Stimulated activated CD8-positive, alpha-beta memory T cell treated with anti-CD3 and anti-CD28 coated beads, Interleukin-2, amount 100 ng/mL, for 1 hour (primary cell): ENCODE measurements at places on chromosomes 12 and 14.

GRCh38 chr12:83214185-83214584 lies 527.5 kb downstream of the TMTC2 start:
- DNase-seq: no peak

- no peak for DNase-seq
These were observed 6.0 kb downstream of the BTG1 start for GRCh38 chr12:92139634-92140150.

DNA sequence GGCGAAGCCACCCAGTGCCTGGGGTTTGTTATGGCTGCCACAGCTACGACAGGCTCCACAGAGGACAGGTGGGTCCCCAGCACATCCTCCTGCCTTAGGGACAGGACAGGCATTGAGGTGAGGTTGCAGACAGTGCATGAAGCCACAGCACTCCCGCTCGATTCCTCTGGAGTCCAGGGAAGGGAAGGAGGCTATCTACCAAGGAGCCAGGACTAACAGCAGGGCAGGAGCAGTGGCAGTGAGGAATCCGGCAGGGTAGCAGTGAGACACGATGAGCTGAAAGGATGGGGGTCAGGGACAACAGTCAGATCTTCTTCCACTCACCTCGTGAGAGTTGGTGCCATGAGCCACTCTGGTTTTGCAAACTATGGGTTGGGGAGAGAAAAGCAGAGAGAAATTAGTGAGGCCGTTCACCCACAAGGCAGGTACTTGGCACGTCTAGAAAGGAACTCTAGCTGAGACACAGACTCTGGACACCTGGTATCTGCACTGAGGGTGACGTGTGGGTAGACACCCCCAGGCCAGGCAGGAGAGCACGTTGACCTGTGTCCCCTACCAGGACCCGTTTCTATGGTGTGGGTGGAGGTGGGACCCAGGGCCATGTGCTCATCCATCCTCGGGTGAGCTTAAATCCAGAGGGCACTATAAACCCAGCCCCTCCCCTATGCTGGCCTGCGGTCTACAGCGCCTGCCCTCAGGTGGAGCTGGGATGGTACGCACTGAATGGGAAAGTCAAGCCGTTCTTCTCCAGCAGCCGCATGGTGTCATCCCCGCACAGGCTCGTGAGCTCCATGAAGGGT lies 39.3 kb downstream of the CHGA start:
- no peak for DNase-seq

- DNase-seq: no peak
These were observed 330.4 kb downstream of the MED13L start for GRCh38 chr12:115946867-115947695.

DNA sequence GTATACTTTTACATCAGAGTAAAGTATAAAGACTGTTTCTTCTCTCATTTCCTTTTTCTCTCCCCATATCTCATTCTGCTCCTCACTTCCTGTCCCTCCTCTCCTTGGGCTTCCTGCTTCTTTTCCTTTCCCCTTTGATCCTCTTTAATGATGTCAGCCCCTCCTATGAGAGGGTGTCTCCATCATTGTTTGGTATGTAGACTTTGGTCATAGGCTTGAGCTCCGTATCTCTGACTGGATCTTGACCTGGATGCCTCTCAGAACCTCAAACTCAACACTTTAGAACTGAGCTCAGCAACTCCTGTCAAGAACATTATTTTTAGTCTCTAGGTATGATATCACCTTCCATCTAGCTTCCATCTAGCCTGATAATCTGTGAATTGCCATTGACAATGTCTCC lies 50.3 kb downstream of the AKAP6 start:
- no peak for DNase-seq

DNA sequence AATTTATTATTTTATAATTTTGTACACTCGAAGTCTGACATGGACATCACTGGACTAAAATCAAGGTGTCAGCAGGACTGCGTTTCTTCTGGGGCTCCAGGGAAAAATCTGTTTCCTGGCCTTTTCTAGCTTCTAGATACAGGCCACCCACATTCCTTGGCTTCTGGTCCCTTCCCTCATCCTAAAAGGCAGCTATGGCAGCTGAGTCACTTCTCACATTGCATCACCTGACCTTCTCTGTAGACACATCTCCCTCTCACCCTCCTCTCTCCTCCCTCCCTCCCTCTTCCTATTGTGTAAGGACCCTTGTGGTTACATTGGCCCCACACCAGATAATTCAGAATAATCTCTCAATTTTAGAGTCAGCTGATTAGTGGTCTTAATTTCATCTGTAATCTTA lies 92.4 kb downstream of the RPS6KA5 start:
- DNase-seq: no peak

GRCh38 chr14:74350211-74350927 lies 2.1 kb downstream of the VRTN start:
- DNase-seq: no peak

DNA sequence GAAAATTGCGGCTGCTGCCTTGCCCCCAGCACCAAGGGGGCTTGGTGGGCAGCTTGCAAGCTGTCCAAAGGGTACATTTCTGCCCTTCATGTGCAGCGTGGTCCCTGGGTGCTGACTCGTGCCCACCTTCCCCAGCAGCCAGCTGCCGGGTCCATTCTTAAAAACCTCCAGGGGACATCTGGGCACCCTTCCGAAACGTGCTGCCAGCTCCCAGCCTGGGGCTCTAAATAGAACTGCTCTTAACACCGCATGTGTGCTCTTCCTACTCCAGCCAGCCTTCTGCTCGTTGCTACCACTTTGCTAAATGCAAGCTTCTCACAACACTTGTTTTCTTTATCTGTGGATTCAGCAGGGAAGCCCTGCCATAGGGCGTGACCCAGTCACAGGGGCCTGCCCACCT lies 66.0 kb downstream of the RIMBP2 start:
- no peak for DNase-seq

DNA sequence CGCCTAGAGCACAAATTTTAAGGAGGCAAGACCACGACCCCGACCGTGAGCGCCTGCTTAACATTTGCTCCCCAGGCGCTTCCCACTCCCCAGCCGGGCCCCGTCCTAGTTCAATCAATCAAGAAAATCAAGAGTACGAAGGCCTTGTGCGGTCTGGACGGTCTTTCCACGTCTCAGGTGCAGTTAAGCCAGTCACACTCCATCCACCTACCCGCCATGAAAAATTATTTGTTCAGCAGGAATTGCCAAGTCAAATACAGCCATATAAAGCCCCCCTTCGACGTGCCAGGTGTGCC lies 603 bp upstream of the LRR1 start:
- peak; percentile 4 for DNase-seq

GRCh38 chr14:69207435-69208041 lies 16.2 kb downstream of the EXD2 start:
- no peak for DNase-seq

DNA sequence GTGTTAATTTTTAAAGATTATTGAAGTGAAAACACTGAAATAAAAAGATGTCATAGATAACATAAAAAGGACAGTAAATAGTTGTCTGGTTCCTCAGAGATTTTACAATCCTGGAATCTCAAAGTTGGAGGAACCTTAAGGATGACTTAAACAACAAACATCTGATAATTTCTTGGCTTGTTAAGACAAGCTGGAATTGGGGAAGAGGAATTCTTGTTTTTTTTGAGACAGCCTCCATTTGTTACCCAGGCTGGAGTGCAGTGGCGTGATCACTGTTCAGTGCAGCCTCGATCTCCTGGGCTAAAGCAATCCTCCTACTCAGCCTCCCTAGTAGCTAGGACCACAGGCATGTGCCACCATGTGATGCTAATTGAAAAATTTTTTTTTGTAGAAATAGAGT lies 2.3 kb downstream of the ZNF410 start:
- no peak for DNase-seq

DNA sequence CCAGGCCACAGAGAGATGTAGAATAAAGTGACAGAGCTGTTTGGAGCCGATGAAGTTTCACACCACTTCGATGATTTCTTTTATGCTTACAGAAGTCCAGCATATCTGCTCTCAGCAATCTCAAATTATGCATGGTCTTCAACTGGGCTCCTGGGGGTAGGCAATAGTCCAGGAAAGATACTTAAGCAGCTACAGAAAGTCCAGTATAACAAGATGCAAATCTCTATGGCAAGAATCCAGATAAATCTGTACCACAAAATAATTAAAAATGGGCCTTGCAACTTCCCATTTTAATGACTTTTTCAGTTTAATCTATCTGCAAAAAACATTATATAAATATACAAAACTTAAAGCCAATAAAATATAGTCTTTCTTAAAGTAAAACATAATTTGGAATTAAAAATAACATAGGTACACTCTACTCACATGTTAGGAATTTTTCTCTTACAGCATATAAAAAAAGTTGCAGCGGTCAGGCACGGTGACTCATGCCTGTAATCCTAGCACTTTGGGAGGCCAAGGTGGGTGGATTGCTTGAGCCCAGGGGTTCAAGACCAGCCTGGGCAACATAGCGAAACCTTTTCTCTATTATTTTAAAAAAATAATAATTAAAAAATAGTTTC lies 20.5 kb upstream of the RAD51AP1 start:
- no peak for DNase-seq

GRCh38 chr14:21467616-21468015 lies 9.1 kb downstream of the RAB2B start:
- no peak for DNase-seq

DNA sequence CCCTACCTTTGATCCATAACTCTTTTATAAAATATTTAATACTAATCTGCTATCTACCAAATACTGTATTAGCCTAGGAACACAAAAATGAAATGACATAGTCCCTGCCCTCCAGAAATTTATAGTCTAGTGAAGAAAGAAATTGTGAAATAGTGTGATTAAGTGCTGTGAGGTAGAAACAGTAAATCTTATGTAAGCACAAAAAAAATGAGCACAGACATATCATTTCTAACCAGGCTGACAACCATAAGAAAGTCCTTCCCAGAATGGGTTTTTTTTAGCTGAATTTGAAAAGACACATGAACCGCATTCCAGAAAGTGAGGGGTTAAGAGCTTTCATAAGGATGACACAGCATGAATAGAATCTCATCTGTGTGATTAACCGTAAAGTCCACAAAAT lies 145.9 kb downstream of the SOX5 start:
- no peak for DNase-seq
